Activated T-cell treated with anti-CD3 and anti-CD28 coated beads, Interleukin-2, amount 50 U/mL, for 72 hours (primary cell): ENCODE measurements at places on chromosomes 2 and 18.

DNA sequence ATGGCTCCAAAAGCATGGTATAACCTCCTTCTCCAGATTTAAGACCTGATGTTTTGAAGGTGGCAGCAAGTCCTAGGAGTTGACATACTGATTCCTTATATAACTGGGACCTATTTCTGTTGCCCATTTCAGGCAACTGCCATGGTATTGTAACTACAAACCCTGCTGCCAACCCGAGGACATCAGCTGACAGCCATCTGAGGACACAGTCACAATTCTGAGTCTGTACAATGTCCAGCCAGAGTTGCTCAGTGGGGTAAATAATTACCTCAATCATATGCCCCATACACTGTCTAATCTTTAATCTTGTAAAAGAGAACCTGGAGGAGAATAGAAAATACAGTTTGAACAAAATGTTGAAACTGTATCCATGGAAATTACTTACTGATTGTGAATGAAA is 8.7 kb upstream of the GAREM2 start:
- DNase-seq, result no peak

DNA sequence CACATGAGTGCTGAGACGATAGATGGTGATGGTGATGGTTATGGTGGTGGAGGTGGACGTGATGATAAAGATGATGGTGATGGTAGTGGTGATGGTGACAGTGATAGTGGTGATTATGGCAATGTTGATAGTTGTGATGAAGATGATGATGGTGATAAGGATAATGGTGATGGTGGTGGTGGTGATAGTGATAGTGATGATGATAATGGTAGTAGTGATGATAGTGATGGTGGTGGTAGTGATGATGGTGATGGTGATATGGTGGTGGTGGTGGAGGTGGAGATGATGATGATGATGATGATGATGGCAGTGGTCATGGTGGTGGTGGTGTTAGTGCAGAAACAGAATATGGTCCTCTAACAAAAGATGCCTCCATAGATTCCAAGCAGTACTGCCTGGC is 10.3 kb downstream of the ANTXR1 start:
- no peak for DNase-seq

- DNase-seq, result no peak
Observed at GRCh38 chr2:135615404-135615803, 84.1 kb downstream of the R3HDM1 start.

- peak; percentile 45 for DNase-seq
Observed at GRCh38 chr2:186848873-186849578, at the start of gene ZSWIM2. ZSWIM2 (minus strand) TSS chr2:186849170; CDS start chr2:186849130, 40 bp downstream.

GRCh38 chr2:69753659-69754363 is 11.9 kb downstream of the ANXA4 start:
- no peak for DNase-seq

- DNase-seq, result no peak
Observed at GRCh38 chr2:218839430-218839829, 7.8 kb upstream of the PRKAG3 start.

GRCh38 chr18:4751523-4751922 is 296.4 kb upstream of the DLGAP1 start:
- no peak for DNase-seq

DNA sequence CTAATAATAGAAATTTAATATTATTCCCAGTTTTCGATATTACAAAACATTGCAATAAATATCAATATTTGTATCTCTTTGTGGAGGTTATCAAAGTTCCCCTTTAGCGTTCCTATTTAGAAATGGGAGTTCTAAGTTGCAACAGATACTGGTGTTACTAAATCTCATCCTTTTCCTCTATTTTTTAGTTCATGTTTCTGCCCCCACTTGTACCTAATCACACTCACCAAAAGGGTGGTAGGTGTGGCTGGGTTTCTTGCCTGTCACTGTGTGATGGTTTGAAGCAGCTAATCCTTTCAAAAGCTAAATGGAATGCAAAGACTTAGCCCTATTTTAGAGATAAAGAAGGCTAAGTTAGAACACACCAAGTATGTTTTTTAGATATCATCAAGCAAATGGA is 997.9 kb downstream of the TSN start:
- no peak for DNase-seq

DNA sequence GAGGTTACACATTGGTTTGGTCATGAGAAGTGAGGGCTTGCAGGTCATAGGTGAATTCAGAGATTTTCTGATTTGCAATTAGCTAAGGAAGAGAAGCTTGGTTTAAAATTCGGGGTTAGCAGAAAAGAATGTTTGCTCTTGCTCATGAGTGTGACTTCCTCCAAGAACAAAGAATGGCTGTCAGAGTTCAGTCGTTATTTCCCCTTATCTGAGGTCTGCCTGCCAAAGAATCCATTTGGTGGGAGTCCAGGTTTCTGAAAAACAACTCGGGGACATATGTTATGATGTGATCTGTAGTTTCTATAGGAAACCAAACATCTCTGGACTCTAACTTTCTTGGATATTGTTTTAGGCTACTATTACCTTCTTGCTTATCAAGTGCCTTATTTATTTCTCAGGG is 3.2 kb upstream of the UGT1A6 start:
- DNase-seq, result no peak

GRCh38 chr2:25707927-25708590 is 34.7 kb upstream of the DTNB start:
- DNase-seq, result no peak

DNA sequence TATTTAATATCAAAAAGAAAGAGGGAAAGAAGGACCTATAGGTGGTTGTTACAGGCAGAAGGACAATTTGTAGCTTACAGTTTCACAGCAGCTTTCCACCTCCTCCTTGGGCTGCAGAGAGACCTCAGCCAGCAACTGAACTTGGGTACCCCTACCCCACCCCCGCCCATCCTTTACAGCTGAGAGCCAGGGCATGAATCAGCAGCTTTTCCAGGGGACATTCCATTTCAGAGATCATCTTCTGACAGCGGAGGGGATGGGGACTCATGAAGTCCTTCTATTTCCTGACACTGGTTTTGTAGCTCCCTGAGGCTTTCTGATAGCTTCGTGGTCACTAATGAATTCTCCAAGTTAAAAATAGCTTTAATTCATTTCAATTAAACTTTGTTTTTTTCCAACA is 96.4 kb downstream of the ITGB1BP1 start:
- no peak for DNase-seq

- DNase-seq, result no peak
Observed at GRCh38 chr2:41784496-41784895, 263.3 kb upstream of the PKDCC start.

GRCh38 chr2:229715895-229716507 is 1.6 kb upstream of the DNER start:
- DNase-seq, result peak; percentile 34

DNA sequence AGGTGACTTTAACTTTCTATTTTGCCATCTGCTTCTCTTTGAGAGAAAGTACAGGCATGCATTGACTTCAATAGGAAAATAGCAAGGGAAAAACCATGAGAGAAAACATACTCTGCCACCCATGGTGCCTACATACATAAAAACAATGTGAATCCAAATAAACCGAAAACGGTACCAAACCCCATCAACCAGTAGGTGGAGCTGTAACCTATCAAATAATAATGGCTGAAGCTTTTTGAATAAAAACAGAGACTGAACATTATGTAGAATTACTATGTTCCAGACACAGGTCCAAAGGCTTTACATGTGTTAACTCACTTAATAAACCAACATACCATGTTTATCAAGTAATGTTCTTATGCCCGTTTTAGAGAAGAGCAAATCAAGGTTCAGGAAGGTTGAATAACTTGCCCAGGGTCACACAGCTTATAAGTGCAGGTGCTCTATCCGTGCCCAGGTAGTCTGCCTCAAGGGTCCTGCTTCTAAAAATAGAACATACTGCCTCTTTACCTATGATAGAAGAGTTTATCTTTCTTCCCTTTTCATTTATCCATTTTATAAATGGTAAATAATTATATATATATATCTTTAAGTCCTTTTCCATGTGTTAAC is 293.9 kb upstream of the SYT4 start:
- peak; percentile 25 for DNase-seq

GRCh38 chr18:46051731-46052461 is 20.2 kb downstream of the PSTPIP2 start:
- DNase-seq, result no peak

GRCh38 chr2:102436323-102436722 is 13.4 kb downstream of the IL18RAP start:
- DNase-seq, result no peak

DNA sequence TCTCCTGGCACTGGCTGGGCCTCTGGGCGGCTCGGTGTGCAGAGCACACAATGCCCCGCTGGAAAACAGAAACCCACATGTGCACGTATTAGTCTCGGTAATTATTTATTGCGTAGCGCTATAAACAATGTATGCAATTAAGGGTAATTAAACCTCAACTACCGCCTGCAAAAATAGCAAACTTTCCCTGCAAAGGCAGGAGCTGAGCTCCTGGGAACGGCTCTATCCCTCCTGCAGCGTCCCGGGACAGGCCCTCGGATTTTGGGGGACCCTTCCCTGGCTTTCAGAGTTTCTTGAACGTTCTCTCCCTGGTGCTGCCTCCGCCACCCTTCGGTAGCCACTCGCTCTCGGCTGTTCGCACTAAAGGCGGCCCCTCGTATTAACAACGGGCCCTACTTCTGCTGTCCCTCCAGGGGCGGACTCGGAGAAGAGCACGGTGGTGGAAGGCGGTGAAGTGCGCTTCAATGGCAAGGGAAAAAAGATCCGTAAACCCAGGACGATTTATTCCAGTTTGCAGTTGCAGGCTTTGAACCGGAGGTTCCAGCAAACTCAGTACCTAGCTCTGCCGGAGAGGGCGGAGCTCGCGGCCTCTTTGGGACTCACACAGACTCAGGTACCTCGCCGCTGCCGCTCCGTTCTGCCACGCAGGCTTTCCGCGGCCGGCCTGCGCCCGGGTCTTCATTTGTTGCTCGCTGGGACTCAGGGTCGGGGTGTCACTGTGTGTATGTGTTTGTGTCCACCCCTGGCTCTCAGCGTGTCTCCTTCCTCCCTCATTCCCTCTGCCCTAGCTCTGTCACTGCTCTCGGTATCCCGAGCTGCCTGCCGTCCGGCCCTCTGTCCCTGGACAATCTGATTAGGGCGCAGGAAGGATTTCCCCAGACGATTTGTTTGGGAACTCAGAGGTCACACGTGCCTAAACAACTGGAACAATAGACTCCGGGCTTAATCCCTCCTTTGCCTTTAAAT is 1.2 kb downstream of the DLX1 start:
- peak; percentile 72 for DNase-seq

GRCh38 chr2:160513120-160513519 is 19.5 kb upstream of the RBMS1 start:
- DNase-seq, result no peak

DNA sequence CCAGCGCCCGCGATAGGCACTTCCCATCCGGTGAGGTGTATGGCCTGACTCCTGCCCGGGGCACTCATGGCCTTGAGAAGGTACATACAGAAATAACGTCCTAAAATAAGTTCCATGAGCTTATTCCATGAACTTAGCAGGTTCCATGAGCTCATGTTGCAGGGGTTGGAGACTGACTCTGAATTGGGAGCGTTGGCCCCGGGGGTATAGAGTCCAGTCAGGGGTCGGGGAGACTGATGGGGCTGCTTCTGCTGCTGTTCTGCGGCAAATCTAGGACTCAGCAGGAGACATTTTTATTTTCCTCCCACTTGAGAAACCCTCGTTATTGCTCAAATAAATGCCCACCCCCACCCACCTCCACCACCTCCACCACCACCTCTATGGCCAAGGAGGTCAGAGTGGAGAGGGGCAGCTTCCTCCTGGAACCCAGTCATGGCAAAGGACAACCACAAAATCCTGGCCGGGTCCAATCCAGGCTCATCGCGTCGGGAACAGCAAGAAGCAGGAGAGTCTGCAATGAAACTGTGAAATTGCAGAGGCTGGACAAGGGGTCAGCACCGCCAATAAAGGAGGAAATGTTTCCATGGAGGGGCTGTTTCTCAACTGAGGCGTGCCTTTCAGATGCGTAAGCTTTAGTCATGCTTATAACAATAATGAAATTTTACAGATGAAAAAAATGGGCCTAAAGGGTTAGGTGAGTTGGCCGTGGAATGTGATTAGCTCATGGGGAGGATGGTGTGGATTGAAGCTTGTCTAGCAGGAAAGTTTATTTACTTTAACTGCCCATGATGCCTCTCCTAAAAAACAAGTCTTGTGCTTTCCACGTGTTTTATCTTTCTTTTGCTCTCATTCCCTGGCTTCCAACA is 136.6 kb upstream of the ALKAL2 start:
- no peak for DNase-seq

DNA sequence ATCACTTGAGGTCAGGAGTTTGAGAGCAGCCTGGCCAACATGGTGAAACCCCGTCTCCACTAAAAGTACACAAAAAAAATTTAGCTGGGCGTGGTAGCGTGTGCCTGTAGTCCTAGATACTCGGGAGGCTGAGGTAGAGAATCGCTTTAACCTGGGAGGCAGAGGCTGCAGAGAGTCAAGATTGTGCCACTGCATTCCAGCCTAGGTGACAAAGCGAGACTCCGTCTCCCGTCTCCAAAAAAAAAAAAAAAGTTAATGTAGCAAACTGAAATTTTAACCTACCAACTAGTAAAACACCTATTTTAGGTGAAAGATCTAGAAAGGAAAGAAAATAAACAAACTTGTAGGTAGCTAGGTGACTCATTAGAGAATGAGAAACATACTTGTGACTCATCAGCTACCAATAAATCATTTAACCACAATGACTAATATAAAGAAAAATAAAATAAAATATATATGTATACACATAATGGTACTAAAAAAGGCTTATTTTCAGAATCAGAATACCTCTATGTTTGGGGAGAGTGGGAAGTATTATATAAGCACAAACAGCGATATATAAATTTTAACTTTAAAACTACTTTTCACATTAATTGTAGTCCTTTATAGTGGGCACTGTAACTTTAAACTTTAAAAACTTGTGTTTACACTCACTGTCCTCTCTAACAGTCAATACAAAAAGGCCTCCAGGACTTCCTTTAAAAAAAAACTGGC is 36.6 kb downstream of the DARS1 start:
- DNase-seq, result peak; percentile 35

- DNase-seq, result no peak
Observed at GRCh38 chr18:7927119-7927518, 360.0 kb downstream of the PTPRM start.

DNA sequence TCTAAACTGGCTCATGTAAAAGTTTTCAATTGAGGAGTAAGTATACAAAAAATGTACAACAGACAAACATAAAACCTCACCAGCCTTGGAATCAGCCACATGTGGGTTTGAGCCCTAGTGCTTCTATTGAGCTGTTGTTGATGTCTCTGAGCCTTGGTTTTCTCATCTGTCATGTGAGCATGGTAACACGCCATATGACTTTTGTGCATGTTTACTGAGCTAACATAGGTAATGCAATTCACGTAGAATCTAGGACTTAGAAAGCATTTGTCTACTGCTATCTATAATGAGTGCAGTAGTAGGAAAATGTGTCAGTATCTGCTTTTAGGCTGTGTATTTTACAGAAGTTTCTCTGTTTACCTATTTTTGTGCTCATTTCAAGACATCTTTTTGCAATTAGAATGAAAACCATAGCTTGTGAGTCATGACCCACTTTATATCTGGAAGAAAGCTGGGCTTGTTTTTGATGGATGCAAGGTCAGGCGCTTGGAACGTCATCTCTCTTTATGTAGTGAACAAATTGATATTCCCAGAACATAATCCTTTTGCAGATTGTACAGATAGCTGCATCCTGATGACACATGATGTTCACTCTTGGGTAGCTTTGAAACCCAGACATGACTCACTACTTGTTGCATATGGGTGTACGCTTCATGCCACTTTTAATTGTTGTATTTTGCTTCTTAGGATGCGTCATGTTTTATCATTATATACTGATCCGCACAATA is 94.3 kb downstream of the RNF144A start:
- no peak for DNase-seq
